ENCODE measurements at places on chromosomes 1 and 21.

- peaks cover 72% of the 10 kb centered on the region for H3K4me1 ChIP-seq
- H3K4me3 ChIP-seq, result peak overlapping the region; percentile 90
- H3K36me3 ChIP-seq, result peaks cover 64% of the 10 kb centered on the region
- no peak for DNase-seq
Observed at GRCh38 chr21:25564349-25564948, 42.8 kb downstream of the MRPL39 start.

DNA sequence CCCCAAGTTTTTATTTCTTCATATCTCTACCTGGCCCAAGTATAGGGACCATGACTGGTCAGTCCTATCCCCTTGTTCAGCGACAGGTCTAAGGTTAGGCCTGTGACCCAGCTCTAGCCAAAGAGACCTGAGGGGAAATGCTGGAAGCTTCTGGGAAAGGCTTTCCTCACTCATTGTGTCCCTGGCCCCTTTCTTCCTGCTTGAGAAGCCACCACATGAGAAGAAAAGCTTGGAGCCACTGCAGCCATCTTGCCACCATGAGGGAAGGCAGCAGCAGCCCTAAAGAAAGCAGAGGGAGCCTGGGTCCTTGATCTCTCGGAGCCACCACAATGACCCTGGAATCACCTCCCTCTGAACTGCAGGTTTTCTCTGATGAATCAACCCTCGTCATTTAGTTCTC is 43.4 kb downstream of the ATF3 start:
- H3K27ac ChIP-seq, result peak overlapping the region; percentile 42
- peaks cover 18% of the 10 kb centered on the region for H3K27me3 ChIP-seq
- H3K36me3 ChIP-seq, result no peaks in the 10 kb centered on the region
- DNase-seq, result no peak
- H3K4me3 ChIP-seq, result no peak overlapping the region

- H3K4me1 ChIP-seq, result peaks cover 6% of the 10 kb centered on the region
- H3K36me3 ChIP-seq, result peaks cover 2% of the 10 kb centered on the region
- H3K4me3 ChIP-seq, result no peak overlapping the region
- DNase-seq, result peak; percentile 64
Observed at GRCh38 chr1:36187800-36188593, 32.0 kb downstream of the MAP7D1 start.

- H3K27ac ChIP-seq, result peak overlapping the region; percentile 15
- DNase-seq, result no peak
- H3K4me1 ChIP-seq, result peaks cover 4% of the 10 kb centered on the region
- H3K36me3 ChIP-seq, result no peaks in the 10 kb centered on the region
- H3K27me3 ChIP-seq, result peaks cover 45% of the 10 kb centered on the region
- H3K4me3 ChIP-seq, result peak overlapping the region; percentile 84
Observed at GRCh38 chr21:38661889-38662568, 143.7 kb upstream of the ETS2 start.

DNA sequence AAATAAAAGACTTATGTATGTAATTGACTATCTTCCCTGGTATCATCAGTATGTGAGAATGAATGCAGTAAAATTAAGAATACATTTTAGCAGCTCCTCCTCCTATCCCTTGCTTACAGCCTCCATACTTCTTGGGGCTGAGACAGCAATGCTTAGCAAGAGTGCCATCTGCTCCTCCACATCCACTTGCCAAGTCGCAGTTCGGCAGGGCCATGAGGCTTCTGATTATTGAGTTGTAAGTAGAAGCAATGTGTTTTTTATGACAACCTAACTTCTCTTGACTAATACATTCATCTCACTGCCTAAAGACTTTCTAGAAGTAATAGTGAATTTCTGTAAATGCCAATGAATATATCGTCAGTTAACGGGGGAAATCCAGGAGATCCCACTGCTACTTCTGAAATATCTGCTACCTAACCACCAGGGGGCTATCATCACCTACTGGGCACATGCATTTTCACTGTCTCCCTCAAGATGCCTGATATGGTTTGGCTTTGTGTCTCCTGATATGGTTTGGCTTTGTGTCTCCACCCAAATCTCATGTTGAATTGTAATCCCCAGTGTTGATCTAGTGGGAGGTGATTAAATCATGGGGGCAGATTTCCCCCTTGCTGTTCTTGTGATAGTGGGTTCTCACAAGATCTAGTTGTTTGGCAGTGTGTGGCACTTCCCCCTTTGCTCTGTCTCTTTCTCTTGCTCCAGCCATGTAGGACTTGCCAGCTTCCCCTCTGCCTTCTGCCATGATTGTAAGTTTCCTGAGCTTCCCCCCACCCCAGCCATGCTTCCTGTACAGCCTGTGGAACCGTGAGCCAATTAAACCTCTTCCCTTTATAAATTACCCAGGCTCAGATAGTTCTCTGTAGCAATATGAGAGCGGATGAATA is 59.6 kb downstream of the EXTL2 start:
- H3K36me3 ChIP-seq, result no peaks in the 10 kb centered on the region
- peaks cover 4% of the 10 kb centered on the region for H3K27me3 ChIP-seq
- no peak overlapping the region for H3K4me3 ChIP-seq
- no peak for DNase-seq
- no peak overlapping the region for H3K27ac ChIP-seq

DNA sequence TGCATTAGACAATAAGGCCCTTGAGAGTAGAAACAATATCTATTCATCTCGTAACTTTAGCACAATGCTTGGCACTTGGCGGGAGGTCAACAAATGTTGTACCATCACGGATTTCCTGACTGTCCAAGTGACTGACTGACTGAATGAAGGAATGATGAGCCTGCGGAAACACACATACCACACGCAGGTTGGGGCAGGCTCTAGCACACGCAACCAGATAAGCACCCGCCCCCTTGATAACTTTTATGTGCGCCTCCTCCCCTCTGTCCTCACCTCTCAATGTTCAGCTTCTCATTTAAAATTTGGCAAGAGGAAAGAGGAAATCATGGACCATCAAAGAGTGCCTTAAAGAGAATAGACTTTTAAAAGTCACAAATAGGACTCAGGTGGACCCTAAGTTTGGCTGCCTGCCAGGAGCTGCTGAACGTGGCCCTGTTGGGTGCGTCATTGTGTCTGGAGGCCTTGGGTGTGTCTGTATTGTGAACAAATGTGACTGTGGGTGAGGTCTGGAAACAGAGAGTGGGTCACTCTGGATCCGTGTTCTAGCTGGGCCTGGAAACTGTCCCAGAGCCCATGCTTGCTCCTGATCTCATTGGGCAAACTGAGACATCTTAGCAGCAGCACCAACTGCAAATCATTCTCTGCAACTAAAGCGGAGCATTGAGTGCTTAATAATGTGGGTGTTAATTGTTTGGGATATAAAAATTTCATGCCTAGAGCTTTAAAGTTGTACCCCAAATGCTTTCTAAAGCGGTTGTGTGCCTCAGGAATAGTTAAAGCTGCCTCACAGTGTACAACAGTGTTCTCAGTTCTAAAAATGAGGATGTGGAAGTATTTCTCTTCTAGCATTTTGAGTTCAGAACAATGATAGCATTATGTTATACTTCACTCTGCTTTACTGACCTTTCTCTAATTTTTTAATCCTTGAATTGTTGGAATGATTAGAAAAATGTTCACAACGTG is 47.6 kb upstream of the ABCG1 start:
- H3K4me3 ChIP-seq, result no peak overlapping the region
- H3K4me1 ChIP-seq, result no peaks in the 10 kb centered on the region
- H3K36me3 ChIP-seq, result no peaks in the 10 kb centered on the region
- H3K27me3 ChIP-seq, result no peaks in the 10 kb centered on the region

DNA sequence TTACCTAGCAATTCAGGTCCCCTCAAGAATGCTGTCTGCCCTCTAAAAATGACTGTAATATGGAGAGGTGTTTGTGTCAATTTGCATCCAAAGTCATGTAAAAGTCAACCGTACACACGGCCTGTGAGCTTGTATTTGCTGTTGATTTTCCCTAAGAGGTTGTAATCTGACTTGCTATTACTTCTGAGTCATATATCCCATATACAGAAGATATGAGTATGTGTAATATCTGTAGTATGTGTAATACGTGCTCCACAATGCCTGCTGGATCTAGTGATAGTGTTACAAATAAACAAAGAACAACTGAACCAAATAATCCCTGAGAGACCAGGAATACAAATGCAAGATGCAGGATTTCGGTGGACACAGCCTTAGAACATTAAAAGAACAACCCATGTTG is 1.4 kb upstream of the KCNJ6 start:
- H3K4me1 ChIP-seq, result peaks cover 3% of the 10 kb centered on the region
- H3K4me3 ChIP-seq, result no peak overlapping the region
- peaks cover 62% of the 10 kb centered on the region for H3K27me3 ChIP-seq
- no peak for DNase-seq
- no peaks in the 10 kb centered on the region for H3K36me3 ChIP-seq

DNA sequence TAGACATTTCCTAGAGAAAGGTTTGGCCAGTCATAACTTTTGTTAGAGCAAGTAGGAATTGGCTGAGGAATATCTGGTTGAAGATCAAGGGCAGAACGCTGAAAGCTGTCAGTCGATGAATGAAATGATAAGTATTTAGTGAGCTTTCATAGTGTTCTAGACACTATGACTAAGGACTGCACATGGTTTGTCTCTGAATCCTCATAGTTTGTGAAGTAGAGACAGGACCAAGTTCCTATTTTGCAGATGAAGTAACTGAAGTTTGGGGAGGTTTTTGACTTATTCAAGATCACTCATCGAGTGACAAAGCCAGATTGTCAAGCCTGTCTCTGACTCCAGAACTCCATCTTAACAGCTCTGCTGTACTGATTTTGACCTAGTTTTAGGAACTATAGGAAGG is 4.7 kb downstream of the ELOA start:
- H3K4me3 ChIP-seq, result no peak overlapping the region
- H3K36me3 ChIP-seq, result peaks cover 40% of the 10 kb centered on the region
- H3K27ac ChIP-seq, result no peak overlapping the region
- peaks cover 36% of the 10 kb centered on the region for H3K4me1 ChIP-seq

- no peak overlapping the region for H3K27ac ChIP-seq
- DNase-seq, result no peak
- H3K4me1 ChIP-seq, result peaks cover 9% of the 10 kb centered on the region
- H3K27me3 ChIP-seq, result no peaks in the 10 kb centered on the region
Observed at GRCh38 chr1:99727575-99728185, 38.8 kb downstream of the FRRS1 start.

GRCh38 chr1:64956733-64957441 is 9.5 kb downstream of the JAK1 start:
- H3K36me3 ChIP-seq, result no peaks in the 10 kb centered on the region
- DNase-seq, result peak; percentile 76
- no peak overlapping the region for H3K4me3 ChIP-seq
- H3K27ac ChIP-seq, result no peak overlapping the region
- peaks cover 30% of the 10 kb centered on the region for H3K4me1 ChIP-seq

- no peak overlapping the region for H3K27ac ChIP-seq
- H3K4me1 ChIP-seq, result no peaks in the 10 kb centered on the region
- DNase-seq, result no peak
- H3K36me3 ChIP-seq, result no peaks in the 10 kb centered on the region
- no peak overlapping the region for H3K4me3 ChIP-seq
Observed at GRCh38 chr1:103146166-103146565, 37.8 kb upstream of the COL11A1 start.

- no peak for DNase-seq
- H3K27ac ChIP-seq, result no peak overlapping the region
- peaks cover 2% of the 10 kb centered on the region for H3K36me3 ChIP-seq
- no peaks in the 10 kb centered on the region for H3K27me3 ChIP-seq
- no peak overlapping the region for H3K4me3 ChIP-seq
- H3K4me1 ChIP-seq, result no peaks in the 10 kb centered on the region
Observed at GRCh38 chr1:246513619-246514343, 6.7 kb upstream of the SMYD3 start.

DNA sequence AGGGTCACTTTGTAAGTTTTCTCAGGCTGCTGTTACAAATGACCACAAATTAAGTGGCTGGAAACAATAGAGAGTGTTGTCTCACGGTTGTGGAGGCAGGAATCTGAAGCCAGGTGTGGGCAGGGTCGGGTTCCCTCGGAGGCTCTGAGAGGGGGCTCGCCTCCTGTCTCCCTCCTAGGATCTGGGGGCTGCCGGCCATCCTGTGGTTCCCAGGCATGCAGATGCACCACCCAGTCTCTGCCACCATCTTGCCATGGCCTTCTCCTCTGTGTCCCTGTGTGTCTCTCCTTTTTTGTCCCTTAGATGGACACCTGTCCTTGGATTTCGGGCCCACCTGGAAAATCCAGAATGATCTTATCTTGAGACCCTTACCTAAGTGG is 4.8 kb downstream of the TP73 start:
- peak overlapping the region; percentile 9 for H3K27ac ChIP-seq
- peak overlapping the region; percentile 17 for H3K4me3 ChIP-seq
- no peaks in the 10 kb centered on the region for H3K36me3 ChIP-seq
- peaks cover 71% of the 10 kb centered on the region for H3K27me3 ChIP-seq

- DNase-seq, result no peak
- no peaks in the 10 kb centered on the region for H3K4me1 ChIP-seq
- no peaks in the 10 kb centered on the region for H3K36me3 ChIP-seq
- H3K4me3 ChIP-seq, result no peak overlapping the region
- peaks cover 4% of the 10 kb centered on the region for H3K27me3 ChIP-seq
Observed at GRCh38 chr1:61370913-61371279, 288.5 kb downstream of the NFIA start.

GRCh38 chr21:28642891-28643290 is 349.8 kb downstream of the LTN1 start:
- no peaks in the 10 kb centered on the region for H3K4me1 ChIP-seq
- H3K27me3 ChIP-seq, result no peaks in the 10 kb centered on the region
- no peaks in the 10 kb centered on the region for H3K36me3 ChIP-seq
- H3K27ac ChIP-seq, result no peak overlapping the region
- no peak for DNase-seq

DNA sequence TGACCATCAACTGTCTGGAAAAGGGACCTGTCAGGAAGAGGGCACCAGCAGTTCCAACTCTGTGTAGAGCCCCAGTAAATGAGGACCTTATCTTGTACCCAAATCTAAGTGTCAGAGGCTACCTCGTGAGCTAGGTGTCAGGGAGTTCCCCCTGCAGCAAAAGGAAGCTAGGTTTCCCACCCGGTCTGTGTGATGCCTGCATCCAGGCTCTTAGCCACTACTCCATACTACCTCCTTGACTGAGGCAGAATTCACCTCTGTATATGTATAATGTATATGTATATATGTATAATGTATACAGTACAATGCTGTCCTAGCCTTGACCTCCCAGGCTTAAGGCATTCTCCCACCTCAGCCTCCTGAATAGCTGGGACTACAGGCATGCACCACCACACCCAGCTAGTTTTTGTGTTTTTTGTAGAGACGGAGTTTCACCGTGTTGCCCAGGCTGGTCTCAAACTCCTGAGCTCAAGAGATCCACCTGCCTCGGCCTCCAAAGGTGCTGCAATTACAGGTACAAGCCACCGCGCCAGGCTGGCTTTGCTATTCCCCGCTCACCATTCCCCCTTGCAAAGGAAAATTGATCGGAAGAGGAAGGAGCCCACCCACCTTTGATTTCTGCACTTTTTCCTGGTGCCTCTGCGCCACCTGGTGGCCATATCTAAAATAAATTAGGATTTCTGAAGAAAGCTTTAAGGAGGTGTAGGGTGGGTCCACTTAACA is 15.7 kb upstream of the LUZP1 start:
- H3K4me3 ChIP-seq, result peak overlapping the region; percentile 70
- no peak overlapping the region for H3K27ac ChIP-seq
- H3K27me3 ChIP-seq, result peaks cover 3% of the 10 kb centered on the region
- H3K4me1 ChIP-seq, result peaks cover under 1% of the 10 kb centered on the region

- no peaks in the 10 kb centered on the region for H3K27me3 ChIP-seq
- DNase-seq, result no peak
- H3K36me3 ChIP-seq, result no peaks in the 10 kb centered on the region
- no peak overlapping the region for H3K27ac ChIP-seq
Observed at GRCh38 chr21:27831816-27832569, 865.1 kb upstream of the ADAMTS5 start.

- no peaks in the 10 kb centered on the region for H3K27me3 ChIP-seq
- H3K4me3 ChIP-seq, result no peak overlapping the region
- peaks cover 6% of the 10 kb centered on the region for H3K36me3 ChIP-seq
- DNase-seq, result no peak
- H3K4me1 ChIP-seq, result peaks cover 76% of the 10 kb centered on the region
Observed at GRCh38 chr1:211336775-211337174, 10.1 kb downstream of the TRAF5 start.
